ENCODE measurements at places on chromosomes 11 and 22.

- no peak for DNase-seq
These were observed 39.0 kb upstream of the KIRREL3 start for GRCh38 chr11:127039591-127039990.

- DNase-seq: no peak
These were observed 43.9 kb downstream of the SGSM3 start for GRCh38 chr22:40414311-40414710.

- DNase-seq: no peak
These were observed 3.4 kb upstream of the NUDT8 start for GRCh38 chr11:67632982-67633755.

- no peak for DNase-seq
These were observed 5.5 kb downstream of the IRF7 start for GRCh38 chr11:610146-610801.

- no peak for DNase-seq
These were observed 18.1 kb downstream of the MRGPRG start for GRCh38 chr11:3200388-3201111.

- DNase-seq: no peak
These were observed 892 bp downstream of the GDPD5 start for GRCh38 chr11:75524665-75525432.

- no peak for DNase-seq
These were observed 11.4 kb downstream of the ETS1 start for GRCh38 chr11:128575961-128576350.

- no peak for DNase-seq
These were observed 28.8 kb downstream of the ACER3 start for GRCh38 chr11:76889411-76889975.

GRCh38 chr11:34104680-34105078, 750 bp upstream of the NAT10 start:
- no peak for DNase-seq

DNA sequence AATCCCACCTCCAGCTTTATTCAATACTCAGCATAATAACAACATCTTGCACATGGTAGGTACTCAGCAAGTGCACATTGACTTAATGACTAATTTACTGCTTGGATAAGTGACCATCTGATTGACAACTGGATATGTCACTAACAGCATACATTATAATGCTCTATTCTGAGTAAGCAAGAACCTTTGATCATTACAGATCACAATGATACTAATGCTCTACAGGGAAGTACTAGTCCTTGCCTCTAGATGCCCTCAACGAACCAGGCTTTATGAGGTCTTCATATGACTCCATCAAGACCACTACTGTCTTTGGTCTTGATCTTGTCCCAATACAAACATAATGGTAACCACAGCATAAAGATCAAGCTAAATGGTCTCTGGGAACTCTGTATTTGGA, 167.6 kb upstream of the MTMR2 start:
- no peak for DNase-seq
